ENCODE measurements at places on chromosomes 12 and 14.

DNA sequence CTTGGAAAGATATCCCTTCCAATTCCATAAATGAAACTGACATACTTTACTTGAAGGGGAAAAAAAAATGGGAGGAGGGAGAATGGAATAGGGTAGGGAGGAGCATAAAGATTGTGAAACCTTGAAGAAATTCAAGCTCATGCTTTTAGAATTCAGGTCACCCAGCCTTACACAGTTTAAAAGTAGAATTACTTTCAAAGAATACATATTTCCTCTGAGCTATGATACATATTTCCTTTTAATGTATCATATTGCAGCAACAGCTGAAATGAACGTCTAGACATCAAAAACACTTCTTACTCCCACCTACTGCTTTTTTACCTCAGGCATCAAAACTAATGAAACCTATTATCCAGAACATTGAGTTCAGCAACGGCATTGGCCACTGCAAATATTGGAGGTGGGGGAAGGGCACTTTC lies 156.0 kb downstream of the MED13L start:
- DNase-seq, result no peak

GRCh38 chr14:91862417-91862816 lies 4.9 kb downstream of the TC2N start:
- DNase-seq, result no peak

GRCh38 chr12:105048315-105048714 lies 35.9 kb downstream of the ALDH1L2 start:
- DNase-seq, result no peak

DNA sequence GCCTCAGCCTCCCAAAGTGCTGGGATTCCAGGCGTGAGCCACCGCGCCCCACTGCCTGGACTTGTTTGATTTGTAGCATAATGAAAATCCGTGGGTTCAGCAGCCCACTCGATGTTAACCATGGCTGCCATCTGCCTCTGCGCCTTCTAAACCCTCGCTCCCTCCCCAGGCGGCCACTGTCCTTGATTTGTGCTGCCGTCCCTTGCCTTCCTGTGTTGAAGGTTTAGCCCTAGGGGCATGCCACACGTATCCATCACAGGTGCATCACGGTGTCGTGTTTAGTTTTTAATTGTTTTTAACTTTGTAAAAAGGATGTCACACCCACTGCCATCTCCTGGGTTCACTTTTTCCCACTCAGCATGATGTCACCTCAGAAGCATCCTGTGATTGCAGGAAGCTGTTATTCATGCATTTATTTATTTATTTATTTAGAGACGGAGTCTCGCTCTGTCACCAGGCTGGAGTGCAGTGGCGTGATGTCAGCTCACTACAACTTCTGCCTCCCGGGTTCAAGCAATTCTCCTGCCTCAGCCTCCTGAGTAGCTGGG lies 24.5 kb upstream of the ULK1 start:
- DNase-seq, result no peak

GRCh38 chr12:122867691-122868461 lies 28.0 kb downstream of the VPS37B start:
- peak; percentile 13 for DNase-seq

DNA sequence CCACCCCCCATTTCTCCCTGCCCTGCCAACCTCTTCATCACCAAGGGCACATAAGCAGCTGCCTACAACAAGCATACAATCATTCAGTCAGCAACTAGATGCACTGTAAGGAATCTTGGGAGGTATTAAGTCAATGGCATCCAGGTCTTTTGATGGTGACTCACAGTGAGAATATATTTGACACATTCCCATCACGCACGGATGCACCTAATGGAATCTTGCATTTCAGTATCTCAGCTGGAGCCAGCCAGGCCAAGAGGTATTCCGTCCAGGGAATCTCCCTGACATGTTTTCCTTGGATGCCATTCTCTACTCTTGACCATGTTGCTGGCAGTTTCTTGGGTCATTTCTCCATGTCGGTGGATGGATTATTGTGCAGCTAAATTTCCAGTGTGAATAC lies 73.9 kb upstream of the CAPRIN2 start:
- no peak for DNase-seq

DNA sequence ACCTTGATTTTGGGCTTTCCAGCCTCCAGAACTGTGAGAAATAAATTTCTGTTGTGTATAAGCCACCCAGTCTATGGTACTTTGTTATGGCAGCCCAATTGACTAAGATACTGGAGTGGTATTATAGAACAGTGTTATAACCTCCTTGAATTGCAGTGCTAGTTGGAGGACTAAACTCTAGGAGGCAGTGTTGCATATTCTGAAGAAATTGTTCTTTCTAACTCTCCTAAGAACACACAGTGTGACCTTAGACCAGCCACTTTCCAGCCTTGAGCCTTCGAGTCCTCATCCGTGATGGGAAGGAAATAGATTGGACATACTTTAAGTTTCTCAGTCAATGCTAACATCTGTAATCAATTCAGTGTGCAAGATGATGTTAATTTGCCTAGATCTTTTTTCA lies 22.4 kb upstream of the LRRC10 start:
- no peak for DNase-seq

- no peak for DNase-seq
Observed at GRCh38 chr12:24739106-24739779, 209.7 kb downstream of the BCAT1 start.

GRCh38 chr12:131575371-131575770 lies 135.5 kb upstream of the SFSWAP start:
- DNase-seq, result no peak

DNA sequence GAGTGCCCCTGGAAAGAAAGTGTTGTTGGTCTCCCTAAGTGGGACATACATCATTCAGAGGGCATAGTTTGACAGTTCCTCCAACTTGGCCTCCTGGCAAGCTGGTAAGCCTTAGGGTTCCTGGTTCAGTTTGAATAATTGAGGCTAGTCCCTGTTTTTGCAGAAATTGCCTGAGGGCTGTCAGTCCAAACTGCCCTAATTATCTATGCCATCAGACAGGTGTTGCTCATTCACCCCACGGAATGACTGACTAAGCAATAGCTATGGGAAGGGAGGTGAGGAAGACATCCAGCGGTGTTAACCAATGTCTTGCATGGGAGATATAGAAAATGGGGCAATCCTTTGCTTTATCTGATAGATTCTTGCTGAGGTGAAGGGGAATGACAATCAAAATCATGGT lies 37.6 kb downstream of the SPTSSA start:
- no peak for DNase-seq

DNA sequence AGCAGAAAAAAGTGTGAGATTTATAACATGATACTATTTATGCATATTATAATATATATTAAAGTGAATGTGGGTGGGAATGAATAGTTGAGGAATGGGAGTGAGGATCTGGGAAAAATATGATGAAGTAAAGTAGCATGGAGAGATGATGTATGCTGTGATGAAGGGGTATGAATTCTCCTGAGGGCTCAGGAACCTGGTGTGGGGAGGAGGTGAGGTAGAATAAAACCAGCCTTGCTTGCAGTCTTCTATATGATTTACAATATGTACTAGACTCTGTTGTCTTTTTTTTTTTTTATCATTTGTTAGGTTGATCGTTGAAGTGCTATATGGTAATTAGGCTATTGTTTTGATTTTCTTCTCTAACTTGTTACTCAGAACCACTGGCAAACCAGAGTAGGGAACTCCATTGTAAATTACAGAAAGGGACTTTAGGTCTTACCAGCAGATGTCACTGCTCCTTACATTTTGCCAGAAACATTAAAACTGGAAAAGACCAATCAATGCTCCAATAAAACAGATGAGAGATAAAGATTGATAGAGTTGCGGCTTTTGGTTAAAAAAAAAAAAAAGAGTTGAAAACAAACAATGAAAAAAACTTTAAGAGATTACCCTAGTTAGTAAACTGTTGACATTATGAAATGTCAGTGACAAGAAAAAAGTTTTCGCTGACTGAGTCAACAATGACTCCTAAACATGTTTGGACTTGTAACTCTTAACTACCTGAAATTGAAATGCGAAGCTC lies 39.9 kb downstream of the ATL1 start:
- DNase-seq, result peak; percentile 29

DNA sequence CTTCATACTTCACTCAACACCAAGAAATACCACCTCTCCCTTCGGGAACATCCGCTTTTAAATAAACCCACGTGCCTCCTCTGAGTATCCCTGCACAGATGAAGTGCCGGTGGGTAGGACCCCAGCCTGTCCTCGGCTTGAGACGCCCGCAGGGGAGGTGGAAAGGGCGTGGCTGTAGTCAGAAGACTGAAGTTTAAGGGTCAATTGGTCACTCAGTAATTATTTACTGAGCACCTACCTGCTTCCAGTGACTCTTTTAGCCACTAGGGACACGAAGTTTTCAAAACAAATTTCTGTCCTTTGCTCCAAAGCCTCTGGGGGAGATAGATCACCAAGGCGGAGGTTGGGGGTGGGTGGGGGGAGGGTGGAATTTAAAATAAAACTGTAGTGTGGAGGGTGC lies 309.4 kb downstream of the VRK1 start:
- DNase-seq, result no peak

- peak; percentile 76 for DNase-seq
Observed at GRCh38 chr14:106518054-106518943, 991.9 kb downstream of the TMEM121 start.

DNA sequence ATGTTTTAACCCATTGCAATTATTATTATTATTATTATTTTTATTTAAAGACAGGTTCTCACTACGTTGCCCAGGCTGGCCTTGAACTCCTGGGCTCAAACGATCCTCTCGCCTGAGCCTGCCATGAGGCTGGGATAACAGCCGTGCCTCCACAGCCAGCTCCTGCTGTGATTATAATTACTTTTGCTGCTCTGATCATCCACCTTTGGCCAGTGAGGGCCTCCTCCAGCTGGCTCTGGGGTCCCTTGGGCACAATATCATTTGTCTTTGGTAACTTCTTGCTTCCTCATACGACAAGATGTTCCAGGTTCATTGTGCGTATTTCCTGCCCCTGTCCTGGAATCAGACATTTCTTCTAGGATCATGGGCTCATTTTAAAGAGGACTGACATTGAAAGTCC lies 28.4 kb downstream of the LRTM2 start:
- DNase-seq, result no peak

GRCh38 chr12:58930770-58931324 lies 10.5 kb upstream of the LRIG3 start:
- DNase-seq, result no peak

DNA sequence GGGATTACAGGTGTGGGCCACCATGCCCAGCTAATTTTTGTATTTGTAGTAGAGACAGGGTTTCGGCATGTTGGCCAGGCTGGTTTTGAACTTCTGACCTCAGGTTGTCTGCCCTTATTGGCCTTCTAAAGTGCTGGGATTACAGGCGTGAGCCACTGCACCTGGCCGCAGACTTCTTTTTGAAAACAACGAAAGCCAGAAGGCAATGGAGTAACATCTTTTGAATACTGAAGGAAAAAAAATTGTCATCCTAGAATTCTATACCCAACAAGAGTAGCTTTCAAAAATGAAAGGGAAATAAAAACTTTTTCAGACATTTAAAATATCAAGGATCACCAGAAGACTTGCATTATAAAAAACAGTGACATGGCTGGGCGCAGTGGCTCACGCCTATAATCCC lies 38.7 kb upstream of the CTDSP2 start:
- DNase-seq, result no peak

- DNase-seq, result no peak
Observed at GRCh38 chr12:91574391-91574790, 391.8 kb upstream of the DCN start.

GRCh38 chr14:61527325-61528100 lies 167.8 kb upstream of the HIF1A start:
- DNase-seq, result peak; percentile 32

DNA sequence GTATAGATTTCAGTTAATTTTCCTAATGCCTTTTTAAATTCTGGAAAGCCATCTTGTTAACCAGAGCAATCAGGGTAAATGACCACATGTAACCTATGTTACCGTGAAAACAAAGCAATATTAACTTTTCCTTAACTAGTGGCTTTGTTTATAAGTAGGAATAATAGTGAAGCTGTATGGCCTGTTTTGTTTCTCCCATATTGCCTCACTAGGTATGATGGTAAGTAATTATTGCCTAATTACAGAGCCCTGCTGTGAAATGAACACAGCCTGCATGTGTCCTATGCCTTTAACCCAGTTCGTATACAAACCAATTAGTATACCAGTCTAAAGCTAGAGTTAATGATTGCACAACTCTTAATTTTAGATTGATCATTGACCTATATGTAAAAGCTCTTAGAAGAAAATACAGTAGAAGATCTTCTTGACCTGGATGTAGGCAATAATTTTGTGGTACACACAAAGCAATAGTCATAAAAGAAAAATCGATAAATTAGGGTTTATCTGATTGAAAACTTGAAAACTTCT lies 249.9 kb downstream of the CCDC91 start:
- DNase-seq, result no peak
